GM04504 (cell line): ENCODE measurements at places on chromosomes 5 and 9.
A peak's percentile ranks its signal among the peaks of the same experiment; 100 is the strongest.

GRCh38 chr5:135332519-135333150, 66.4 kb downstream of the MACROH2A1 start:
- no peak for DNase-seq

DNA sequence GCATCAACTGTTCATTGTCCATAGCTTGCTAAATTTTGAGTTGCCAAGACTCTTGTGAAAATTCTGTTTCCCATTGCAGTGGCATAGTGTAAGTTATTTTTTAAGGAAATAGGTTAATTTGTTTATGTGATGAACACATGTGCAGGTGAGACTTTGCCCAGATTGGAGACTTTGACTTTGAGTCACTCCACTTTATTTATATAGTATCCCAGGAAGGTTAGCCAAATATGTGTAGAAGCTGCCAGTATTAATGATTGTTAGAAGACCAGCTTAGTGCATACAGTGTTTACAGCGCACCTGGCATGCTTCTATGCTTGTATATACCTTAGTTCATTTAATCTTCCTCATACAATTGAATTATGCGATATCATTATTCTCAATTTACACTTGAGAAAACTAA, 51.0 kb downstream of the MTAP start:
- no peak for DNase-seq

DNA sequence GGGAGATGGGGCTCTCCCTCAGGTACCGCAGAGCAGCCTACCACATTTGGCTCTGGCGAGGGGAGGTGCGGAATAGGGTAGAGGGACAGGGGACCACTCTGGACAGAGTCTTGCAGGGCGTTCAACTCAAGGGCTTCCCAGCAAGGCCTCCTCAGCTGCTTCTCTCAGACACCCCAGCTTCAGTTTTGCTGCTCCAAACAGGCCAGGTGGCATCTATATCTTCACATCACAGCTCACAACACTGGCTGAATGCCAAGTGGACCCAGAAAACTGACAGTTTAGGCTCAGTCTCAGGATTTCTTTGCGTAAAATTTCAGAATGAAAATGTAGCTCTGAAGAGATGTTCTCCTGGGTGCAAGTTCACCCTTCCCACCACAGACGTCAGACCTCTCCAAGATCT, 592.6 kb upstream of the ADAMTS16 start:
- no peak for DNase-seq

GRCh38 chr5:40499518-40500273, 180.0 kb upstream of the PTGER4 start:
- DNase-seq: no peak

DNA sequence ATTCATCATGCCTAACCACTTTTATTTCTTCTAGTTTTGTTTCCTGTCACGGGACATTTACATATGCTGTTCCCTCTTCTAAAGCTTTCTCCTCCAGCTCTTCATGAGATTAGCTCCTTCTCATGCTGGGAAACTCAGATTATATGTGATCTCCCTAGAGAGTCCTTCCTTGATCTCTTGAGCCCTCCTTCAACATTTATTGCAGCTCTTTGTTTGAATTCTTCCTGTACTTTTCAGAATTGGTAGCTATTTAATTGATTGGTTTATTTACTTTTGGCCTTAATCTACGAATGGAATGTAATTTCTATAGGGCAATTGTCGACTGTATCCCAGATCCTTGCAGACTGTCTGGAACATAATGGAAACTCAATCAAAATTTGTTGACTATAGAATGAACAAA, 9.7 kb upstream of the TRPM3 start:
- no peak for DNase-seq

GRCh38 chr5:96807075-96807654, 580 bp downstream of the ERAP1 start:
- peak; percentile 40 for DNase-seq

GRCh38 chr5:22844155-22844554, 9.0 kb downstream of the CDH12 start:
- DNase-seq: no peak

DNA sequence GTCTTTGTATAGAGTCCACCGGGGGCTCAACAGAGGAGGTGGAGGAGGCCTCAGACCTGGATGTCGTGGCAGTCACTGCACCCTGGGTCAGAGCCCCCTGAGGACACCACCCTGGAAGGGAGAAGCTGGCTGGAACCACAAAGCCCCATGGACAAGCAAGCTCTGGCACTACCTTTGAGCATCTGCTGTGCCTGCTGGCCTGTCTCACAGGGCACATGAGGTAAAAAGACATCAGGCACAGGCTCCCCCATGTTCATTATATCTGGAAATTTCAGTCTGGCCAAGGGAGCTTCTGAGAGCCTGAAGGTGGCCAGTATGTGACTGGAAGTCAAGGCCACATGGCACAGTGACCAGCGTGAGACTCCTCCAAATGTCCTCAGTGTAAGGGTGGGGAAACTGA, 22.9 kb downstream of the KCNMB1 start:
- no peak for DNase-seq

DNA sequence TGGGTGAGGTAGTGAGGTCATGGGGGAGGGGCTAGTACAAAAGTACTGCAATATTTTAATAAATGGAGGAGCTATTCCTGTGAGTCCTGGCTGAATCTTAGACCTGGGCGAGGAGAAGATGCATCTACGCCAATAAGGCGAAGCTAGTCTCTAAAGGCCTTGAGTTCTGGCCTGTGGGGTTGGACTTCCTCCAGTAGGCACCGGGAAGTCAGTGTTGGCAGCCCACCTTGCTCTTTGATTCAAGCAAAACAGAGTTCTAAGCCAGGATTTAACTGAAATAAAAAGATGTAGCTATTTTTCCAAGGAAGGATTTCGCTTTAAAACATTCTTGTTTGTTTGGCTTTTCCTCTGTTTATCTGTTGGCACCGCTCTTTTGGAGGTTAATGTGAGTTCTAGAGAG, 244.6 kb downstream of the KIF4B start:
- DNase-seq: no peak

GRCh38 chr5:55154873-55155272, 5.1 kb upstream of the GPX8 start:
- DNase-seq: peak; percentile 18

GRCh38 chr9:5939530-5939929, 48.8 kb downstream of the MLANA start:
- no peak for DNase-seq

DNA sequence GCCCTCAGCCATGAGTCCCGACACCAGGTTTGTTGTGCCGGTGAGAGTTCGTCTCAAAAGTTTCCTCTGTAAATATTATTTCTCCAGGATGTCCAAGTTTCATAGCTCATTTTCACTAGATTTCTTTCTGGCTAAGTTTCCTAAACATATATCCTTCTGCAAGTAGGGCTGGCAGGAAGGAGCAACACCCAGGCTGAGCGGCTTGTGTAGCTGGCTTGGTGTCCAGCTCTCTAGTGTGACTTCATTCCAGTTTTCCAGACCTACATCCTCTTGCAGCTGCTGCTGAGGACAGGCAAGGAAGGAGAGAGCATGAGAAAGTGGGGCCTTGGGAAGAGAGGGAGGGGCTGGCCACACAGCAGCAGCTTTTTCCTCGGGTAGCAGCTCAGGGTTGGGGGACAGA, 80.3 kb downstream of the FGF1 start:
- DNase-seq: no peak

DNA sequence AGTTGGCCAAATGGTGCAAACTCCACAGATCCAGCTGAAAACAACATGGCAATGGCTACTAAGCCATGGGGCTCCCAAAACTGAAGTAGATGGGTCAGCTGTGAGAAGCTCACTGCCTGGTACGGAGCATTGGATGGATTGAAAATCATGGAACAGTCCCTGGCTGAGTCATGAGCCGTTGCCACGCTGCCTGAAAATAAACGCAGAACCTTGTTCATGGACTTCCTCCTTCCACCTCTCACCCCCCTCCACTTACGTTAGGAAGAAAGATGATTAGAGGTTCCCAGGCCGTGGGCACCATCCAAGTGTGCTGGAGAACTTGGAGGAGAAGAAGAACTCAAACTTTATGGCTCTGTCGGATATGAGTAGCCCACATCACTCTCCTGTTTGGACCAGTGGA, 6.8 kb upstream of the DIPK1B start:
- DNase-seq: no peak

DNA sequence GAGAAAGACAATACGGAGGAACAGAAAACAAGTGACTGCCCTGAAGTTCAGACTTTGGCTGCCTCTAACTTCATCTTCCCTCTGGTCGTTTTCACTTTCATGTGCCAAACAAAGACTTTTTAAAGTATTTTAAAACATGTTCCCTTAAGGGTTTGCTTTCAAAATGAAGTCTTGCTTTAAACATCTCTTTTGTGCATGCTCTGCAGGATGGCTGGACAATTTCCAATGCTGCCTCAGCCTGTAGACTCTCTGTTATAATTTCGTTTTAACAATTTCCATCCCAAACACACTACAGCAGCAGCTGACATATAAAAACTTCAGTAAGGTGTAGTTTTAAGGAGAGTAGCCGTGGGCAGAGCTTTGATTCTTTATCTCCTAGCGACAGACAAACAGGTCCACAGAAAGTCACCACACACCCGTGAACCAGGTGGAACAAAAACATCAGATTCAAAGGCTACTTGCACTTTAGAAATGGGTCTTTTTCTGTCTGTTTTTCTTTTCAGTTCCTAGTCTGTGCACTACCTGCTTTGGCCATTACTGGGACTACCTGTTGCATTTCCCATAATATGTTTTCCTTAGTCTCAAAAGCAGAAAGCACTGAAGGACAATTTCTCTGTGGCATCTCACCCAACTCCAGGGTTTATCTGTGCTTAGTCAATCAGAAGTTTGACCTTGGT, 308.9 kb downstream of the DTWD2 start:
- DNase-seq: no peak

- DNase-seq: no peak
Observed at GRCh38 chr9:34956648-34957047, 1.4 kb upstream of the PHF24 start.

DNA sequence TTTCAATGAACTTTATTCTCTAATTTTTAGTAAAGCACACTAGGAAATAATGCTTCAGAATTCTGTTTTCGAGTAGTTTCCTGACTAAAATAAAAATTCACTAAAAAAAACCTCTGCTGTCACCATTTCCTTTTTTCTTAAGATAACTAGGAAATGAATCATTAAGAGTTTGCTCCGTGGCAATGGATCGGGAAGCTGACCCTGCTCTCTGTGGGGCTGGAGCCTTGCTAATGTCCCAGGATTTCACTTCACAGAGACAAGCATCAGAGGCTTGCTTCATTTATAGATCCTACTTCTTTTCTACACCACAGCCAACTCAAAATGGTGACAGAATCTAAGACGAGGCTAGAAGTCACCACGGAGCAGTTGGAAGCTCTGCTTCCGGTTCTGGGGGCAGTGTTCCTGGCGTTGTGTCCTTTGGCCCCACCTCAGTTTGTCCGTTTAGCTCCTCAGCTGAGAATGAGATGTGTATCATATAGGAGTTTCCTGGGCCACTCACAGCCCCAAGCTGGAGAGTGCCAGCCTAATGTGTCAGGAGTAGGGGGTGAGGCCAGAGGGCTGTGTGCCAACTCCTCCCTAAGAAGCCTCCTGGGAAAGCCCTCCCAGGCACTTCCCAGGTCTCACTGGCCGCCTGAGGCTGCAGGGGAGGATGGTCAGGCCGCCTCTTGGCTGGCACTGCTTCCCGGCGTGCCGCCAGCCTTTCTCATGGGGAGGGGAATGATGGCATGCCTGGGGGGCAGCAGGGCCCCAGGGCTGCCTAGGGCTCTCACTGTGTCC, 19.6 kb downstream of the TENT4A start:
- peak; percentile 37 for DNase-seq

DNA sequence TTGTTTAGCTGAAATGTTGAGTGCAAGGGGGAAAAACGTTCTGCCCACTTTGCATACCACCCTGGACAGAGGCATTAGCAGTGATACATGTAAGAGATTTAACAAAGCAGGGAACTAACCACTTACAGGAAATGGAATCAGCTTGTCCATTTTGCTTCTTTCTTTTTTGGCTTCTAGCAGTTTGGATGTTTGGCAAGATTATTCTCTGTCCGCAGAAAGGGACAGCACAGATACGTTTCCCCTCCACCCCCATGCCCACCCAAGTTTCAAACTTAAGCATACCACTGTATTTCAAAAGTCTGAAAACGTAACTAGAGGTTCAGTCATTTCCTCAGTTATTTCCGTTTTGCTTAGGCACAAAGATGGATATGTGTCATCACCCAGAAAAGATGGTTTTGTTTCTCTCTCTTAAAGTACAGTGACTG, 118.4 kb downstream of the GDNF start:
- DNase-seq: no peak

DNA sequence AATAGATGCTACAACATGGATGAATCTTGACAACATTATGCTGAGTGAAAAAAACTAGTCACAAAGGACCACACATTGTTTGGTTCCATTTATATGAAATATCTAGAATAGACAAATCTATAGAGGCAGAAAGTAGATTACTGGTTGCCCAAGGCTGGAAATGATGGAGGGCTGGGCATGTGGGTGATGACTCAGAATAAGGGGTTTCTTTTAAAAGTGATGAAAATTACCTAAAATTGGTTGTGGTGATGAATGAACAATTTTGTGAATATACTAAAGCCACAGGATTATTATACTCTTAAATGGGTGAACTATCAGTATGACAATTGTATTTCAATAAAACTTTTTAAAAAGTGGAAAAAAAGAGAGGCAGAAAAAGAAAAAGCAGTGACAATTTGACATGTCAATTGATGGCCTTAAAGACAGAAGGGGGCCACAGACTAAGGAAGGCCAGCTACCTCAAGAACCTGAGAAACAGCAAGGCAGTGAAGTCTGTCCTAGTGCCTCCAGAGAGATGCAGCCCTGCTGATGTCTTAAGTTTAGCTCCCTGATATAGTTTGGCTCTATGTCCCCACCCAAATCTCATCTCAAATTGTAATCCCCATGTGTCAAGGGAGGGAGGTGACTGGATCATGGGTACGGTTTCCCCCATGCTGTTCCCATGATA, 182.7 kb downstream of the PIK3R1 start:
- DNase-seq: no peak

DNA sequence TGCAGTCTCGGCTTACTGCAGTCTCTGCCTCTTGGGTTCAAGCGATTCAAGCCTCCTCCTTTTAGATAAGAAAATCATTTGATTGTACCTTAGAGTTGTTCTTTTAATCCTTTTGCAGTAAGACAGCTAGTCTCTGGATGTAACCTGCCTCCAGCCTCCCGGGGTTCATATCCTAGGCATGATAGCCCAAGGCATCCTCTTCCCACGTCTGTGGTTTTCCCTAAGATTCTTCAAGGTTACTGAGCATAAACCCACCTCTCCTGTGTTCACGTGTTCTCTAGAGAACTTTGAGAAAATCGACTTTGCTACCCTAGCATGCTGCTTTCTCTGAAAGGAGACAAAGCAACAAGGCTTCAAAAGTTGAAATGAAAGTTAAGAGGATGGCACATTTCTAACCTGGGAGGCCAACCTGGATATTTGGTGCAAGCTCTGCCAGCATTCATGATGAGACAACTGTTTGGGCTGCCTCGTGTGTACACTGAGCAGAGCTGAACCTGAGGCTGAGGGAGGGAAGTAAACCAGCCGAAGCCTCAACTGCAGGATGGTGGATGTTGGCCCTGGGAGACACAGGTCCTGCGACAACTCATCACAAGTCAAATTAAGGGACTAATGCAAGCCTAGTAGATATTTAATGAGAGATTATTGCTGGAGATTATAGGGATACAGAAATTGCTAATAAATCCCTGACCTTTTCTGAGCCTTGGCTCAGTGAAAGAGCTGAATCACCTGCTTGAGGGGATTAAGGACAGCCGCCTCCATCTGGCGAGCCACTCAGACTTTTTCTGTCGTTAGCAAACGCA, 261.8 kb downstream of the ARHGAP26 start:
- no peak for DNase-seq
